ENCODE measurements at places on chromosomes 7 and 10.
A peak's percentile ranks its signal among the peaks of the same experiment; 100 is the strongest.

DNA sequence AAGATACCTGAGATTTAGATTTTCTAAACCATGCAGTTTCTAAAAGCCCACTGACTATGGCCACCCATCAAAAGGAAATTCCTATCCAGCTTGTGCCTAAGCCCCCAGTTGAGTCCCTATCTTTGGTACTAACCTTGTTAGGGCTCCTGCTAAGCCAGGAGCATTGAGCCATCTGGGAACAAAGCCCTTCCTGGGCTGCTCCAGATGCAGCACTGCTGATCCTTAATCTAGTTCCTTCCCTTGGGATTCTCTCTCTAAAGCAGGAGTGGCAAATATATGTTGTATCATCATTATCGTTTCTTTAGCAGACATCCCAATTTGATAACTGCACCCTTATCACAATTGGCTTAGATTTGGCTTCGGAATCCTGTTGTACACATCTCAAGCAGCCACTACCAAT is 24.7 kb upstream of the PDLIM1 start:
- no peak for DNase-seq

DNA sequence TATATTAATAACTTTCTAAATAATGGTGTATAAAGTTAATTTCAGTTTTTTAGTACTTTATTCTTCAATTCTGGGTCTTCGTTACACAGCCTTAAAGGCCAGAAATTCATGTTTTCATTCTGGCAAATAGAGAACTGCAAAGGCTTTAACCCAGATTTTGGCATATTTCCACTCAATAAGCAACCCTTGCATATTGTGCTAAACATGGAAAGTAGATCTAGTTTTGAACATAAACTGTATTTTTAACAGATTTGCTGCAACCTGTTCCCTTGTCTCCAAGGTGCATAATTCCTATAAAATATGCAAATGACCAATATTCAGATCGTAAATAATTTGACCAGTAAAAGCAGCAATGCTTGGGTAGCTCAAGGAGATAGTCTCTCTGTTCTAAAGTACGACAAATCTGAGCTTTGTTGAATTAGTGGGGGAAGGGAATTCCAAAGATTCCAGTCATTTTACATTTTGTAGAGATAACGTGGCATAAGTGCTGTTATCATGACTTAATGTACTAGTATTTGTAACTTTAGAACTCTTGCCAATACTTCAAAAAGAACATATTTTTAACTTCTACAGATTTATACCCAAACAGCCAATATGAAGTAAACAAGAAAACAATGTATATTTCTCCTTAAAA is 46.4 kb upstream of the RSBN1L start:
- DNase-seq: no peak

DNA sequence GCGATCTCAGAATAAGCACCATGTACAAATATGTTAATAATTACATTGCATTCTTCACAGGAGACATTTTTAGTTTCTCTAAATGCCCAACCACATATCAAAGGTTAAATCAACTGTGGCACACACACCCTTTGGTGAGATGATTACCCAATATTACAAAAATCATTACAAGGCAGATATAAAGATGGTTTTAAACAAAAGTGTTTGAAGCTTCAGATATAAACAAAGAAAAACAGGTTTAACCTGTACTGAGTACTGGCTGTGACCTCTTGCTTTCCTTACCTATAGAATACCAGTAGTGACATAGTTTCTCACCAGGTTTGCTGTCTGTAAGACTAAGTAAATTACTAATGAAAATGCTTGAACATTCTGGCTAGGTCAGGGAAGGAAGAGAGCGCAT is 360.0 kb upstream of the IGFBP3 start:
- no peak for DNase-seq

DNA sequence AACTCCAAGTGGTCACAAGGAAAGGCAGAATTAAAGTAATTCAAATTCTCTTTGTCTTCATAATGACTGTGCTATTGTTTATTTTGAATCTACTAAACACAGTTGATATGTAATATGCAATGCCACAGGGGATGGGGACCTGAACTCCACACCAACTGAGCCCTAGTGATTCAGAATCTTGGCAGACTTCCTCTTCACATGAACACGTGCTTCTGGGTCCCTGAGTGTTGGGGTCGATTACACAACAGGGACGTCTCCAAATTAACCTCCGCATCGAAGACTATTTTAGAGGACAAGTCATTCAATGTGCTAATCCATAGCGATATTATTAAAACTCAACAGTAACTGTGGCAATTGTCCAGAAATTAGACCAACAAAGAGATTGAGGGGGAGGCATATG is 95.3 kb upstream of the CARD11 start:
- no peak for DNase-seq

DNA sequence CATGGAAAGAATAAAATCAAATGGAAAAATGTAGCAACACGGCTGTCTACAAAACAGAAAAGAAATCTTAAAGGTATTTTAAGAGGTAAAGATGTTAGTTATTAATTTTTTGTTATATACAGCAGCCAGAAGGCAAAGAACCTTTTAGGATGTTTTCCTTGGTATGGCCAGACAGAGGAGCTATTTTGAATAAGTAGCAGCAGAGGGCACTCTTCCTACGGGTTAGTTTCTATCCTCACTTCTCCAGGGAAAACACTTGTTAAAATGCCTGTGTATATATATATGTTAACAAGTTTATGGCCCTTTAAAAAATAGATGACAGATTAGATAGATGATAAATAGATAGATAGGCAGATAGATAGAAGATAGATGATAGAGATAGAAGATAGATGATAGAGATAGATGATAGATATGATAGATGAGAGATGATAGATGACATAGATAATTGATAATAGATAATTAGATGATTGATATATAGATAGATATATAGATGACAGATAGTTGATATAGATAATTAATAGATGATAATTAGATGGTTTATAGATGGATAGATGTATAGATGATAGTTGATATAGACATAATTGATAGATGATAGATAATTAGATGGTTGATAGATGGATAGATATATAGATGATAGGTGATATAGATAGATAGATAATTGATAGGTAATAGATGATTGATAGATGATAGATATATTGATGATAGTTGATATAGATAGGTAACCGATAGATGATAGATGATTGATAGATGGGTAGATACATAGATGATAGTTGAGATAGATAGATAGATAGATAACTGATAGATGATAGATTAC is 57.8 kb upstream of the WIPF3 start:
- DNase-seq: peak; percentile 75

DNA sequence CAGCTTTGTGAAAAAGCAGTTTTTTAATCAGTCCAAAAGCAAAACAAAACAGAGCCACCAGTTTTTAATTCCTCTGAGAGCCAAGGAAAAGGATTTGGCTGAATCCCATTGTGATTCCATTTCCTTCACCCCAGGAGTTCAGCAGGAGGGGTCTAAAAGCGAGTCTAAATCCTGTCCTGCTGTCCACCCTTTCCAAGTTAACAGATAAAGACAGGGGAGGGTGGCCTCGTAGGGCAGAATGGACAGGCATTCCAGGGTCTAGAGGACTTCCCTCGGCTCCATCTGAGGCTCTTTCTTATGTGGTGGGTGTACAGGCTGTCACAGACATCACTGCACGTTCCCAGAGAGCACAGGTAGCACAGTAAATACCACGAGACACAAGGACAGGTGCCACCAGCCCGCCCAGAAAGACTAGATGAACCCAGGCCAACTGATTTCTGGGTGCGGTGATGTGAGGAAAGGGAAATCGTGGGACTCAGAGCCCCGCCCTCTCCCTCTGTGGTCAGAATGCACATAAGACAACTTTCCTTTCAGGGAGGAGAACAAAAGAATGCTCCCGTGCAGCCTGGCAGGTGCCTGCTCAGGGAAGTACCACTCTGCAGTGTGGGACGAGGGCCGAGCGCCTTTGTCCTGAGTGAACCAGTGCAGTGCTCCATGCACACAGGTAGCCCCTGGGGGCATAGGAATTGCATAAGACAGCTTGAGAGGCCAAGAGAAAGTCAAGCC is 119.7 kb downstream of the ABLIM1 start:
- no peak for DNase-seq

GRCh38 chr7:33725111-33726025 is 180.0 kb upstream of the BMPER start:
- no peak for DNase-seq

DNA sequence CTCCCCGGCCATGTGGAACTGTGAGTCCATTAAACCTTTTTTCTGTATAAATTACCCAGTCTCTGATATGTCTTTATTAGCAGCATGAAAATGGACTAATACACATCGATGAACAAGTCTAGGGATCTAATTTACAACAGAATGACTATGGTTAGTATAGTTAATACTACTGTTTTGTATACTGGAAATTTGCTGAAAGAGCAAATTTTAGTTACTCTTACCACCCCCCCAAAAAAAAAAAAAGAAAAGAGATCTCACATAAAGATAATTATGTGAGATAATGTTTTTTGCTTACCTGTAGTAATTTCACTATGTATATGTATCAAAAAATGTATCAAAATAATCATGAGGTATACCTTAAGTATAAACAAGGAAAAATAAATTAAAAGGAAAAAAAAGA is 199.5 kb upstream of the GRM3 start:
- DNase-seq: no peak

GRCh38 chr10:114714281-114714741 is 56.2 kb upstream of the ABLIM1 start:
- peak; percentile 23 for DNase-seq

DNA sequence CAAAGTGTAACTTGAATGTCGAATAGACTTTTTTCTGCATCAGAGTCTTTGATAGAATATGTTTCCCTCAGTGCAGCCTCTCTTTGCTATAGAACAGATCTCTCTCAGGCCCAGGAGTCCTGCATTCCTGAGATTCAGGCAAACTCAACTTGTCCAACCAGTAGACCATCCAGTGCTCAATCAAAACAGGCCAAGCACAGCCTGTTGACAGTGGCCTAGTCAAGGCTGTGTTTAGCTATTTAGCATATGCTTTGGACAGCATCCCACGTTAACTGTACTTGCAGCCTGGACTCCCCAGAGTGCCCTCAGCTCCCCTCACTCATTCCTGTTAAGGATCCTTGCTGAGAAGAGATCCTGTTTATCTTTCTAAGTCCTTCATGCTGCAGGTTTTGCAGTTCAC is 16.3 kb downstream of the OR6V1 start:
- DNase-seq: no peak

GRCh38 chr10:7492660-7493046 is 81.8 kb upstream of the SFMBT2 start:
- no peak for DNase-seq

DNA sequence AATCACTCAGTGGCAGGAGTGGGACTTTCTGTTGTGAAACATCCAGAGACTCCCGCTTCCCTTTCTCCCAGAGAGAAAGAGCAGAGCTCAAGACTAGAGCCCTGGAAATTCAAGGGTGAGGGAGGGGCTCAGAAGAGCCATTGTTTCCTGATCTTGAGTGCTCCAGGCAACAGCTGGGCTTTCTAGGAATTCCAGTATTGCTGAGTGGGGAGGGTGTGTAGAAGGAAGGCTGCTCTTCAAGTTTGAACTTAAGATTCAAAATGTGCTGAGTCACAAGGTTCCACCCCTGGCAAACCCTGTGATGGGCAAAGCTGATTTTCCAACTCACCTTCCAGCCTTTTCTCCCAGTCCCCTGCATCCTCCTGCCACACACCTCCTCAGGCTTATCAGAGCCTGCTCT is 42.3 kb upstream of the MSRB2 start:
- DNase-seq: no peak

- DNase-seq: peak; percentile 94
Observed at GRCh38 chr7:47371733-47372368, 210.1 kb downstream of the TNS3 start.

DNA sequence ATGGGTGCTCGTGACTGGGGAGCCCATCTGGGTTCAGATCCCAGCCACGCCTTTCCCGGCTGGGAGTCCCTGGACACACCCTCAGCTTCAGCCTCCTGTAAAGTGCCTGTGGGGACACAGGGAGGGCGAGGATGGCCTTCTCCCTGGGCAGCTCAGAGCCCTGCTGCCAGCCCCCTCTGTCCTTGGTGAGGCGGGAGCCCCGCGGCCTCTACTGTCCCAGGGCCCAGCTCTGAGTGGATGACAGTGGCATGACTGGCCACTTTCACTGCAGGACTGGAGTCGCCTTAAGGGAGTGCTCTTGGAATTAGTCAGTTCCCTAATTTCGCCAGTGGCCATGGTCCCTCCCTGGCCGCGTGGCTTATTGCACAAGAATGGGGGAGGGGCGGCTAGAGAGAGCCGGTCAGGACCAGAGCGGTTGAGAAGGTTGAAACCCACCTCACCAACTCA is 4.6 kb downstream of the BRI3 start:
- DNase-seq: no peak

- DNase-seq: no peak
Observed at GRCh38 chr10:124003070-124003419, 90.4 kb downstream of the CHST15 start.

DNA sequence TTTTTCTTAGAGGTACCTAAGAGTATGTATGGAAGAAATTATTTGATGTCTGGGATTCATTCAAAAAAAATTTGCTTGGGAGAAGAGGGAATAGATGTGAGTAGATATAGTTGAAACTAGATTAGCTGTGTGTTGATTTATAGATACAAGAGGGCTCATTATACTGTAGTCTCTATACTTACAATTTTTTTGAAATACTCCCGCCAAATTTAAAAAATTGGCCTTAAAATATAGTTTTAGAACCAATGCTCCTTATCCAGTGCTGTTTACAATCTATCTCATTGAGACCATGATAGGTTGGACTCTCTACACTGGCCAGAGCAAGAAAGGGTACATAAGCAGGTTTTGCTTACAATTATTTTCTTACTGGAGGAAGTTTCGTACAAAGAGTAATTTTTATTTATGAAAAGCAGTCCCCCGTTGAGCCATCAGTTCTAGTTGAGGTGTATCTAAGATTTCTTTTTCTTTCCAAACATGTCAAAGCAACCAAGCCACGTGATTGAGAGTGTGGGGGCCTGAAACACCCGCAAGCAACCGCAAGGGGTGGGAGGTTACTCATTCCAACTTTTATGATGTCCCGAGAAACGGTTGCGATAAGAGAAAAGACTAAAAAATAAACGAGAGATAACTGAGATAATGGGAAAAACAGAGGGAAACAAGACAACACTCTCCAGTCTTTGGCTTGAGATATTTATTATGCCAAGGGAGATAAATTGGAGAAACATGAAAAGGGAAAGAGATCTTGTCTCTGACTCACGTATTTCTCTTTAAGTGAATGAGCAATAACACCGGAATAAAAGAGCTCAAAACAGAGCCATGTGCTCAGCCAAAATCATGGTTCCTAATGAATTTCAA is 729.2 kb downstream of the LRMDA start:
- no peak for DNase-seq

- DNase-seq: no peak
Observed at GRCh38 chr10:102675666-102676533, 31.6 kb downstream of the TRIM8 start.

DNA sequence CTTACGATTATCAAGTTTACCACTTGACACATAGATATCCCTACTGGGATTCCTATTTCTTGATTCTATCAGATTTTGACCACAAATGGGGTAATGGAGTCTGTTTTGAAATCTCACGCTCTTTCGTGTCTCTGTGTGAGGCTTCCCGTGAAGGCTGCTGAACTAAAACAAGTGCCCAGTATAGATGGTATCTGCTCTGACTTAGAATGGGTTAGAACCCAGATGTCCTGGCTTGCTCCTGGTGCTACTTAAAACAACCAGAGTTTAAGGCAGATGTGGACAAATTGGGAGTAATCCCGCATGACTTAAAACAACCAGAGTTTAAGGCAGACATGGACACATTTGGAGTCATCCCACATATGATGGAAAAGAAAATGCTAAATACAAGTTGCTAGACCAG is 85.9 kb downstream of the FAM204A start:
- no peak for DNase-seq

Data from NCI-H1092 treated with DMSO at 0.1 percent for 48 hours (cell line).